ENCODE measurements at places on chromosomes 13 and 19.

GRCh38 chr19:46035546-46035945 is 5.3 kb downstream of the IGFL4 start:
- DNase-seq: no peak

- no peak for DNase-seq
These were observed 12.0 kb upstream of the ADPRHL1 start for GRCh38 chr13:113465300-113465699.

DNA sequence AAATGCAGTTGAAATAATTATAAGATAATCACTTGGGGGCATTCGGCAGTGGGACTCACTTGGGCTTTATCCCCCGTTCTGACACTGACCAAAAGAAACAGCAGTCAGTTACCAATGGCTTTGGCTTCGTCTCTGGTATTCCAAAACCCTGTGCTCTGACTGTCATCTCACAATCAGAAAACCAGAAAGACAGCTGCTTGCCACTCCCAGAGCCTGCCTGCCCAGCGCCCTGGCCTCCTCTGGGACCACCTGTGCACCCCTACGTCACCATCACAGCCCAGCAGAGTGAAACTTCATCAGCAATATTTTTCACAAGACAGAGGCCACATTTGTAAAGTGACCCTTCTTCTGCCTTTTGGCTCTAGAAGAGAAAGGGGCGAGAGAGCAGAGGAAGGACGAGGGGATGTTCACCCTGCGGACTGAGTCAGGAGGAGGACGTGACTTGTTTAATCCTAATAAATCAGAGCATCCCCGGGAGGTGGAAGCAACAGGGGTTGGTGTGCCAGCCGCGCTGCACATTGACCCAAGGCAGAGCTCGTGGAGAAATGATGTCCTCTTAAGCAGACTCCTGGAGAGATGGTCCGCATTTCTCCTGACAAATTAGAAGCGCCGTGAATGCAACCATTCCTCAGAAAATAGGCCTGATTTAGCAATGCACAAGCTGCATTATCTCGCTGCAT is 397.8 kb upstream of the ZNF507 start:
- no peak for DNase-seq

- DNase-seq: no peak
These were observed 105.0 kb downstream of the SLC7A1 start for GRCh38 chr13:29490561-29490885.

GRCh38 chr13:99417201-99418102 is 83.8 kb upstream of the TM9SF2 start:
- DNase-seq: no peak

DNA sequence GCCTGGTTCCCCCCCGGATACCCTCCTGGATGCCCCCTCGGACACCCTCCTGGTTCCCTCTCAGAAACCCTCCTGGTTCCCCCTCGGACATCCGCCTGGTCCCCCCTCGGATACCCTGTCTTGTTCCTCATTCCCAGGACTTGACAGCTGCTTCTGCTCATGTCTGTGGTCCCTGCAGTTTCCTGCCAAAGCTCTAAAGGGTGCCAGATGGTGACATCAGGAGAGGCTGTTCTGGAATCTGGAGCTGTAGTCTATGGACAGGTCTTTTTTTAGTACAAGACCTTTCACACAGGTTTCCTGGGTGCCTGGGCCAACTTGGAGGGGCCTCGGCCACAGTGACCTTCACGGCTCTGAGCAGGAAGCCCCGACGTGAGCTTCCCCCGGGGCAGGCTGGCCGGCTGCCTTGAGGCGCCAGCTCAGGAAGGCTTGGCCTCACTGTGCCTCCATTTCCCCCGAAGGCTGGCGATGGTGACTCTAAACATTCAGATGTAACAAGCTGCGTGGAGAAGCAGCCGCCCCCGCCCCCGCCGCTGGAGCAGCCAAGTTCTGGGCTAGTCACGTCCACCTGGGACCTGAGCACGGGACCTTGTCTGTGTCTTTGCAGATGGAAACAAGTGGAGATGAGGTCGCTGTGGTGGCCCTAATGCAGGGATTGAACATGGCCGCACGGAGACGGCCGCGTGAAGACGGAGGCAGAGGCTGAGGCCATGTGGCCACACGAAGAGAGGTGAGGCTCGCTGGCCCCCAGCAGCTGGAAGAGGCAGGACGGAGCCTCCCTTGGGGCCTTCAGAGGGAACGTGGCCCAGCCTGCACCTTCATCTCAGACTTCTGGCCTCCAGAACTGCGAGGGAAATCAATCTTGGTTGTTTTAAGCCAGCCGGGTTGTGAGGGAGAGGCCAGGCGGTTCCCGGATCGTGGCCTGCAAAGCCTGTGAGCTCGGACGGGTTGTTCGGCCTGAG is 12.7 kb downstream of the SGTA start:
- DNase-seq: no peak

GRCh38 chr19:51000981-51001380 is 423 bp downstream of the KLK8 start:
- DNase-seq: no peak

DNA sequence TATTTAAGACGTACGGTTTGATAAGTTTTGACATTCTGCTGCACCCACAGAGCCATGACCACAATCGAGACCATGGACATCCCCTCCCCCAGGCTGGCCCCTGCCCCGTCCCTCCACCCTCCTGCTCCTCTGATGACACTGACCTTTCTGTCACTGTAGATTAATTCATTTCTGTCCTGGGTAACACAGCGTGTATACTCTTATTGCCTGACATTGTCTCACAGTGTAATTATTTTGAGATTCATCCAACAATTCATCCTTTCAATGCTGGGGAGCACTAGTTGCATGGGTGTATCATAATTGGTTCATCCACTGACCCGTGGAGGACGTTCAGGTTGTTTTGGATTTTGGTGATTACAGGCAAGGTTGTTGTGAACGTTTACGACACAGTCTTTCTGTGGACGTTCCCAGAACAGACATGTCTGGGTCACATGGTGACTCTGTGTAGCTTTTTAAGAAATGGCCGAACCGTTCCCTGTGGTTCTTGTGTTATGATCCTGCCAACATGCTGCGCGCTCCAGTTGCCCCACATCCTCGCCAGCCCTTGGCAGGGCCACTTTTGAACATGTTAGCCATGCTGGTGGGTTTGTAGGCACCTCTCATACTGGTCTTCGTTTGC is 41.9 kb downstream of the C13orf46 start:
- no peak for DNase-seq

DNA sequence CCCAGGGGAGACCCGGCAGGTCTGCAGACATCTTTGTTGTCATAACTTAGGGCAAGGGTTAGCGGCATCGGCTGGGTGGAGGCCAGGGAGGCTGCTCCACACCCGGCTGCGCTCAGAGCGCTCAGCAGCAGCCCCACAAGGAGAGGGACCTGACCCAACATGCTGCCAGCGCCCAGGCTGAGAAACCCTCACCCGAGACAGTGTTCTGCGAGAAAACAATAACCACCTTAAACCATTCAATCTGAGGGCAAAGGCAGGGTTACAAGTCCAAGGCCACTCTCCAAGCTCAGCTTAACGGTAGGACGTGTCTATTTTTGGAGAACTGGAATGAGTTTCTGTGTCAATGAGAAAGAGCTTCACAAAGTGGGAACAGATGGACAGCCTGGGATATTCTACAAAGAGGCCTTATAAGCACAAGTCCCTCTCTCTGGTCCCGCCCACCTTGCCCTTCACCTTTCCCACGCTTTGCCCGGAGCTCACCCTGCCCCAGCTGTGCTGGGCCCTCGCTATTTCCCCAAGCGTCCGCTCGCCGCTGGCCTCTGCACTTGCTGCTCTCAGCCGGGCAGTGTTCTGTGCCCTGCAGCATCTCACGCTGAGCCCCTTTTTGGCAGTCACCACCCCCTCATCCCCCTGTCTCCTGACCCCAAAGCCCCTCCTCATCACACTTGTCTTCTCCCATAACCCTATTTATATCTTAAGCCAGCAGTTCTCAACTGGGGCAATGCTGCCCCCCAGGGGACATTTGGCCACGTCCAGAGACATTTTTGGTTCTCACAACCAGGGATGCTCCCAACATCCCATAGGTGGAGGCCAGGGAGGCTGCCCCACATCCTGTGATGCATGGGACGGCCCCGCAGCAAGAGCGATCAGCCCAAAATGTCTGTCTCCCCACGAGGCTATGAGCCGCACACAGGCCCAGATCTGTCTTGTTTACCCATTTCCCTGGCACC is 17.6 kb downstream of the PPP1R12C start:
- DNase-seq: no peak

DNA sequence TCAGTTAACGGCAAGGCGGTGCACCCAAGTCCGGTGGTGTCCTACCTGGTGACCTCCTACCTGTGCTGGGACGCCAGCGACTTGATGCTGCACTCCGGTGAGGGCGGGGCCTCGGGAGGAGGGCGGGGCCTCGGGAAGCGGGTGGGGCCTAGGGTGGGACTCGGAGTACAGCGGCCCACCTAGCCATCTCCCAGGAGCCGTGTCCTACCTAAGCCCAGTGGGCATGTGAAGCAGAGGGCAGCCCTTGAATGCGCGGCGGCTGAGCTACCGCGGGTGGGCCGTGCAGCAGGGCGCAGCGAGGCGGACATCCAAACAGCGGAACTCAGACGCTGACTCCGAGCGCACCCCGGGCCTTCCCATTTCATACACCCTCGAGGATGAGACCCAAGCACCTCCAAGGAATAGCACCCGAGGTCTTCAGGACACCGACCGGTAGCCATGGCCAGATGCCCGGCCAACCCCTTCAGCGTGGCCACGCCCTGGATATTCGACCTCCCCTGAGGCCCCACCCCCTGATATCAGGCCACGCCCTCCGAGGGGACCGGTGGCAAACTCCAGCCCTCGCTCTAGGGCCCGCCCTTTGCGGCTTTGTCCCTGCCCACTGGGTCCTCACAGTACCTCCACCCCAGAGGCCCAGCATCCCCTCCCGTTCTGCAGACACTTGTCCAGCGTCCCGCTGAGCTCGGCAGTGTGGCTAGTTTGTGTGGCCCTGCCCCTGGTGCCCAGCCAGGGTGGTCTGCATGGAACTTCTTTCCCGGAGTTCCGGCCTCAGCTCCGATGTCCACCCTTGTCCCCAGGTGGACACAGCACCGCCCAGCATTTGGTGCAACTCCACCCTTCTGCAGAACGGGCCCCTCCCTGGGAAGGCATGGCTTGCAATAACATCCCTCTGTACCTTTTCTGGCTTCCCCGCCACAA is 5.4 kb downstream of the KLK1 start:
- no peak for DNase-seq

GRCh38 chr13:110443622-110444225 is 117.8 kb downstream of the RAB20 start:
- no peak for DNase-seq

GRCh38 chr13:23847497-23847896 is 41.7 kb downstream of the MIPEP start:
- DNase-seq: no peak

DNA sequence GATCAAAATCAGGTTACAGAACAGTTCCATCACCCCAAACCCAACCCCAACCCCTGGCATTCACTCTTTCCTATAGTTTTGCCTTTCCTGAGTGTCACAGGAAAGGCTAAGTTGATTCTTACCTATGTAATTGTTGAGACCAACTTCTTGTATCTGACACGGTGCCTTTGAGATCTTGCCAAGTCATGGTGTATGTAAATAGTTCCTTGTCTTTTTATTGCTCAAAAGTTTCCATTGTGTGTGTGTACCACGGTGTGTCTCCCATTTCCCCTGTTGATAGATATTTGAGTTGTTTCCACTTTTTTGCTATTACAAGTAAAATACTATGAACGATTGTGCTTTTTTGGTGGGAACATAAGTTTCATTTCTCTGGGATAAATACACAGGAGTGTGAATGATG is 3.3 kb upstream of the IGFL2 start:
- no peak for DNase-seq

DNA sequence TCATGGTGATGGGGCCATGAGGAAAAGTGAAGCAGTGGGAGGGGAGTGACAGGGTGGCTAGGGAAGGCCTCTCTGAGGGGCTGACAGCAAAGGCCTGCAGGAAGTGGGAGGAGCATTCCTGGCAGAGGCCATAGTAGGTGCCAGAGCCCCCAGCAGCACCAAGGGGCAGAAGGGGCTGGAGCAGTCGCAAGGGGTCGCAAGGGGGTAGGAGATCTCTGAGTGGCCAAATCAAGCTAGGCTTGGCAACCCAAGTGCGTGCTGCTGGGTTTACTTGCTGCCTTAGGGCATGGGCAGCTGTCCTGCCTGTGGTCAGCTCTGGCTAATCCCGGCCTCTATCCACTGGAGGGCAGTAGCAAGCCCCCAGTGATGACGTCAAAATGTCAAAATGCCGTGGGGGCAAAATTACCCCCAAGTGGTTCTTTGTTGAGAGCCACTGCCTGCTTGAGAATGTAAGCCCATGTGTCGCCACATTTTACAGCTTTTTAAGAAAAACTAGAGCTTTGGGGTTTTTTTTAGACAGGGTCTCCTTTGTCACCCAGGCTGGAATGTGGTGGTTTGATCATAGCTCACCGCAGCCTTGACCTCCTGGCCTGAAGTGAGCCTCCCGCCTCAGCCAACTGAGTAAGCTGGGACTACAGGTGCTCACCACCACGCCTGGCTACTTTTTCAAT is 11.8 kb downstream of the CCDC97 start:
- peak; percentile 82 for DNase-seq

DNA sequence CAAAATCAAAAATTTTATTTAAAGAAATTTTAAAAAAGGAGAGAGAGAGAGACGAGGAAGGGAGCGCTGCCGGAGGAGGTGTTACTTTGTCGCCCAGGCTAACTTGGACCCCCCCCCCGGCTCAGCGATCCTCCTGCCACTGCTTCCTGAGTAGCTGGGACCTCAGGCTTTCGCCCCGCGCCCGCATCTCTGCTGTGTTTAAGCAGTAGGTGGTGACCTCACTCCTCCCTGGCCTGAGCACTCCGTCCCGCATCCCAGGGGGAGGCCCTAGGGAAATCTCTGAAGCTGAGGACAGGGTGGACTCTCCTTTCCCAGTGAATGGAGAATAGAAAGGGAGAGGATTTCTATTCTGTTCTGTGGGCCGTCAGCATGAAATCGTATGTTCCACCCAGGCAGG is 485 bp upstream of the ZNF845 start:
- no peak for DNase-seq

GRCh38 chr13:22061371-22061805 is 390.5 kb downstream of the FGF9 start:
- DNase-seq: no peak

DNA sequence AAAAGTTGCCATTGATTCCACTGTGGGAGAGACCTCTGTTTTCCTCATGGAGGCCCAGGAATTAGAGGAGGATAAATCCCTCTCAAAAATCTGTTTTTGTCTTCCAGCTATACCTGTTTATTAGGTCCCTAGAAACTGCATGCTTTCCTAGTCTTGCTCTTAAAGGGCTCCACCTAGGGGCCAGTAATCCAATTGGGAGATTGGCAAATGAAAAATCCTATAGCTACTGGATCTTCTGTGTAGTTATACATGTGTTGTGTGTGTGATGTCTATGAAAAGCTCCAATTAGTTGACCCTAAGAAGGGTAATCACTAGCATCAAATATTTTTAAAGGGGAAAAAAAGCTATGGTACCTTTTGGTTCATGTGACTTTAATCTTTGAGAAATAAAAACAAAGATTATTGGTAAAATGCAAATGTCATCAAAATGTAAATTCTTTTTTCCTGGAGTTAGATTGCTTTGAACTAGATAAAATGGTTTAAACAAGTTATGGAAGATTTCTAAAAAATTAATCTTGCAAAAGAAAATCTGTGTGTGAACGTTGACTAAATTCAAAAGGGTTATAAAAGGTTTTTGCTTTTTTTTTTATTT is 63.4 kb upstream of the C1QTNF9B start:
- DNase-seq: peak; percentile 30

GRCh38 chr19:29514525-29515232 is 11.1 kb upstream of the VSTM2B start:
- DNase-seq: no peak
